ENCODE measurements at places on chromosomes 4 and X.

DNA sequence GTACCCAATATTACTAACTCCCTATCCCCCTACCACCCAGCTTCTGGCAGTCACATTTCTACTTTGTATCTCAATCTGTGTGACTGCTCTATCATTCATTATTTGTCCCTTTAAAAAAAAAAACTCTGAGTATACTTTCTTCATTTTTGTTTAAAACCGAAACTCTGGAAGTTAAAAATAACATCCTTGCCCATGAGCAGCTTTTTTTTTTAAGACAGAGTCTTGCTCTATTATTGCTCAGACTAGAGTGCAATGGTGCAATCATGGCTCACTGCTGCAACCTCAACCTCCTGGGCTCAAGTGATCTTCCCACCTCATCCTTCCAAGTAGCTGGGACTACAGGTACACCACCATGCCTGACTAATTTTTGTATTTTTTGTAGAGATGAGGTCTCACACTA is 15.8 kb downstream of the UBE2K start:
- DNase-seq: no peak

DNA sequence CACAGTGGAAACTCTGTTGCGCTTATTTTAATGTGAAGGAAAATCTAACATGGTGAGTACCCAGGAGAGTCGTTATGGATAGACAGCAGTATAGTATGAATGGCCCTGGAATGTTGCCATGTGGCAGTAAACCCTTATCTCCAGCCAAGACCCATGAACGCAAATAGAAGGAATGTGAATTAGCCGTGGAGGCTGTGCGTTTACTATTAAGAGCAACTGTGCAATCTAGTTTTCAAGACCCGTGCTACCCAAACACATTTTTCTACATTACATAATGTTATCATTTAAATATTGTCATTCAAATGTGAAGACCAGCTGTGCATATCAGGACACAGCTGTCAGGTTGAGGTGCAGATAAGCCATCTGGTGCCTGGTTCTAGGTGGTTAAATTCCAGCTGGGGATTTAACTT is 13.3 kb upstream of the AGA start:
- DNase-seq: peak; percentile 19

DNA sequence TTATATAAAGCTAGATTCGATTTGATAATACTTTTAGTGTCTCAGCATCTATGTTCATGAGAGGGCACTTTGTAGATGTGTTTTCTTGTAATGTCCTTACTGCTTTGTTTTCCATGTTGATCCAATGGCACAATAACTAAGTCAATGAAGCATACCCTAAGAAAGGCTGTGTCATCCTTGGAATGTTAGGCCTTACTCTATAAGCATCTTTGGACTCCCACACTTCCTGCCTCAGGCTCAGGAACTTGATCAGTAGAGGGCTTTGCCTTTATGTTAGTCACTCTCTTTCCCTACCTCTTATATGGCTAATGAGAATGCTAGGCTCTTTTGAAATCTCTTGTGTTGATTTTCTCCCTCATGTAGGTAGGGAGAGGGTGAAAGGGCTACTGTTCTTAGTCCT is 33.2 kb upstream of the EDA2R start:
- no peak for DNase-seq

DNA sequence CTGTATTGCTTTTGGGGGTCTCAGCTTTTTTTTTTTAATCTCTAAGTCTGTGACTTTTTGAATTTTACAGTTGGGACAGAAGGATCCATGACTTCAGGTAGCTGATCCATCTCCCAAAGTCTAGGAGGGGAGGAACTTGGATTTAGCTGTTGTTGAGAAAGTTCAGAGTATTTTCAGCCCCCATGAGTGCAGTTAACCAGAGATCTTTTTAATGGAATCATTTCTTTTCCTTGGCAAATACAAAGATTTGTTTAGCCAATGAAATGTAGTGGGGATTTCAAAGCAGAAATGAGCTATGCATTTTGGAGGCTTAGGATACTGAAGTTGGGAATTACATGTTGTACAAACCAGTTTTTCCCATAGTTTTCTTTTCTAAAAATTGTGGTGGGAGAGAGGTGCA is 18.1 kb downstream of the FNIP2 start:
- no peak for DNase-seq

- no peak for DNase-seq
Measured at GRCh38 chr4:90183254-90183653, 56.1 kb downstream of the CCSER1 start.

GRCh38 chr4:159946983-159947615 is 844.2 kb downstream of the RAPGEF2 start:
- DNase-seq: peak; percentile 43

GRCh38 chrX:12240491-12240890 is 102.2 kb downstream of the FRMPD4 start:
- DNase-seq: no peak

DNA sequence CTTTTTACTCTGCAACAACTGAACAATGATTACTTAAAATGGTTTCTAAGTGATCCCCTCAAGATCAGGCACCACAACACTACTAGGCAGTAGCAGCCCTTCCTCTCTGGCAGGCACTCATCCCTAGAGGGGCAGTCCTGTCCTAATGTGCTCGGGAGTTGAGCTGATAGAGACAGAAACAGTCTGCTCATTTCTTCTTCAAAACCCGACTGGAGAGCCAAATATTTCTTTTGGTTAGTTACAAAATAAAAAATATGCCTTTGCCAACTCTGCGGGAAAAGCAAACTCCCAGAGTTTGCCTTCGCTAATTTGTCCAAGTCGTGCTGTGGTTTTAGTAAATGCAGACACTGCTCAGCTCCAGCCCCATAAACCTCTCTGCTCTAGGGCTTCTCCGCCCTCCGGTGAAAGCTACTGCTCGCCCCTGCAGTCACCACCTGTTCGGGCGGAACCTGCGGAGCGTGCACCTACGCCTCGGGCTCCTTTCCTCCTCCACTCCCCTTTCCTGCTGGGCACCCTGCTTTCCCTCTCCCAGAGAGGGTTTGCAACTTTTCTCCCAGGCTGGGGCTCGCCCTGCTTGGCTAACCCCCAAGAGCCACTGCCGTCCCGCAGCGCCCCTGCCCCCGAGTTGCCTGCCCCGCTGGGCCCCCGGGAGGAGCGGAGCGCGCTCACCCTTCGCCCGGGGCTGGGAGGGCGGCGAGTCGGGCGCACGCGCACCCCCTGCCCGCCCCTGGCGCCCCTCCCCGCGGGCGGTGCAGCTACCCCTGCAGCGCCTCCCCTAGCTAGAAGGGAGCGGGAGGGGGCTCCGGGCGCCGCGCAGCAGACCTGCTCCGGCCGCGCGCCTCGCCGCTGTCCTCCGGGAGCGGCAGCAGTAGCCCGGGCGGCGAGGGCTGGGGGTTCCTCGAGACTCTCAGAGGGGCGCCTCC is at the start of gene NPNT:
NPNT (plus strand) TSS at position 812 of the 923 bp plus-strand sequence. CDS start 182 bp downstream, outside the sequence.
- DNase-seq: peak; percentile 64

DNA sequence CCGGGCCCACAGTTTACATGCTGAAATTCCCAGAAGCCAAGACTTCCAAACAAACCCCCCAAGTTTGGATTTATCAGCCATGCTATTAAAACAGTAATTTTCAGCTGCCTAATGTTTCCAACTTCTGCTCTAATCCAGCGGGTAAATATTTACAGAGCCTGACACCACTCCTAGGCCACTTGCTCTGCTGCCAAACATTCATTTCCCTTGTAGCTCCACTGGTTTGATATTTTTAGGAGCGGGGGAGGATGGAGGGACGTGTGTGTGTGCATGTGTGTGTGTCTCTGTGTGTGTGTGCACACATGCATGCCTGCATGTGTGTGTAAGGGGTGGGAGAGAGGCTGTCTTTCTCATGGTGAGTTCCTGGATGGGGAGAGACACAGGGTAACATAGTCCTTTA is 115.7 kb upstream of the PJA1 start:
- DNase-seq: no peak

DNA sequence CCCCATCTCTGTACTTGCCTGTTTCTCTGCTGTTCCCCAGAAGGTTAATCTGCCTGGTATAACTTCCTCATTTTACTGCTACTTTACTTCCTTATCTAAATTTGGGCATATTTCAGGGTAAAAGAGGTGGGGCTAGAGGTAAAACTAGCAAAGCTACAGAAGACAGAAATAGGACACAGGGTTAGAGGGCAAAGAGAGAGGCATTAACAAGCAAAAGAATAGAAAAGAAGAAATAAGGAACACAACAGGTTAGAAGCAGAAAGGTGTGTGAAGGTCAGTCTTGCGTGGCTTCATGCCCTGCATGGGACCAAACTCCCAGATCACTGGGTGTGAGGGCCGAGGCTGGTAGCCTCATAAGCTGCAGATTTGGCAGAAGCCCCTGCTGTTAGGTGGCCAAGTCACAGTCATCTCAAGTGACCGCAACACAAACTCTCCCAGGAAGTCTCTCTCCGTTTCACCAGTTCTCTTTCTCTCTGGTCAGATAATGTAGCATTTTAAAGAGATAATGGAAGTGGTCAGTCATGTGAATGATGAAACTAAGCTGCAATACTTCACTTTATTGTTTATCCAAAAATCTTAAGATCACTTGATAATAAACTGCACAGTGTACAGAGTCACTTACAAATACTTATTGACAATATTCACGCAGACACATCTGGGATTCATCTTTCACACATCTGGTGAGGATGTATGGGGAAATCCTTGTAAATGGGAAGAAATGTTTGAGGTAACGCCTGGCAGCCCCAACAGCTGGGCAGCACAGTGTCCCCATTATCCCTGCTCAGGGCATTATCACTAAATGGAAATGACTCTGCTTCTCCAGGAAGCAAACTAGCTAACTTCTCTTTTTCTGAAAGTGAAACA is 16.4 kb downstream of the TMEM154 start:
- no peak for DNase-seq

- DNase-seq: no peak
Measured at GRCh38 chr4:8321771-8322170, 52.2 kb downstream of the HTRA3 start.

Measured in Caco-2 (cell line).